ENCODE measurements at places on chromosomes 12 and 14. TPM values are rescaled to one million over a fixed set of nuclear protein-coding genes. Genes with fewer than 3 reads are reported as not detected.

The GPR68 gene
- total RNA-seq, result 1.1 TPM

The COX8C gene
- total RNA-seq, result not detected

The TAS2R13 gene
- not detected for total RNA-seq

The RESF1 gene
- total RNA-seq, result 69.6 TPM

The PSME1 gene
- total RNA-seq, result 46.9 TPM

The RIPK3 gene
- total RNA-seq, result not detected

The IKZF4 gene
- 1.5 TPM for total RNA-seq
